ENCODE measurements at places on chromosomes 5 and 9.

- no peak for DNase-seq
Measured at GRCh38 chr5:10691826-10692785, 68.9 kb downstream of the DAP start.

DNA sequence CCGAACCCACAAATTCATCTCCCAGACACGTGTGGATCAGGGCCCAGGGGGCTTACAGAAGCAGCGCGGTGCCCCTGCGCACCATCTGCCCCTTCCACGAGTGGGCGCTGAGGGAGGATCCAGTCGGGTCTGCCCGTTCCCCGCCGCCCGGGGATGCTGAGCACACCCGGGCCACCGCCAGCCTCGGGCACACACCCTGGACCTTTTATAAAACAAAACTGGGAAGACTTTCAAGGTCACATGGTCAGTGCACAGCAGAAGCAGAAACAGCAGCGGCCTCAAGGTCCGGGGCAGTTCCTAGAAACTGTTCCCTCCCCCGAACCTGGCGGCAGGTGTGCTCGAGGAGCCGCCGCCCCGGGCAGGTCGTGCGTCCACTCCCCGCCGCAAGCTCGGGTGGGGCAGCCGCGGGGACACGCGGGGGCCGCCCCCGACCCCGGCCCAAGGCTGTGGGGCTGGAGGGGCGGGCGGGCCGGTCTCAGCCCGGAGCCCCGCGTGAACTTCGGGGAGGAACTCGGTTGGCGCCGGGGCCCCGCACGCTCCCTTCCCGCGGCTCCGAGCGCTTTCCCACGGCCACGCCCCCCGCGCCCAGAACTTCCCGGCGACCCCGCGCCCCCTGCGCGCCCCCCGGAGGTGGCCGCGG, 633 bp upstream of the PPP1R26 start:
- DNase-seq, result no peak

DNA sequence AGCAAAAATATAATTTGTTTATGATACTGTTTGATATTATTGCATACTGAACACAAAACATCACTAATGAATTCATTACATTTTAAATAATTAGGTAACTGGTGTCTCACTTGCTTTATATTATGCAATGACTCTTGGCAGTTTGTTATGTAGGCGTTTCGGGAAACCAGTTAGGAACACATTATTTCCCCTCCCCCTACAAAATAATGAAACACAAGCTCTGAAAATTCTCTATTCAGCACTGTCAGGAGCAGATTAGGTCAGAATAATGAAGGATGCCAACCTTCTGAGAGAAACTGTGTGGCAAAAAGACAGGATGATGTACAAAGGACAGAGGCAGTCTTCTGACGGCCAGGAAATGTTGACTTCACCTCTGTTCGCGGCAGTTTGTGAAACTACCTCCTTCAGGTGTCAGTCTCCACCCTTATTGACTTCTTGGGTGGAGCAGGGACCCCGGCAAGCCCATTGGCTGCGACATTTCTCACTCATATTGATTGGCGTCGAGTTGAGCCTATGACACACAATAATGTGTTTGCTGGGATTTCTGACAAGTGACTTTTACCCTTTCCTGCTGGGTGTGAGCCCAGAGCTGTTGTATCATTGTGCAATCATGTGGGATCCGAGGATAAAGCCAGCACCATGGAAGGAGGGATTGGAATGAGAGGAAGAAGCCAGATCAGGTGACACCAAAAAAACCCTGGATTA, 33.9 kb downstream of the SH3PXD2B start:
- DNase-seq, result no peak

- no peak for DNase-seq
Measured at GRCh38 chr5:133397348-133397747, 215.0 kb downstream of the FSTL4 start.

DNA sequence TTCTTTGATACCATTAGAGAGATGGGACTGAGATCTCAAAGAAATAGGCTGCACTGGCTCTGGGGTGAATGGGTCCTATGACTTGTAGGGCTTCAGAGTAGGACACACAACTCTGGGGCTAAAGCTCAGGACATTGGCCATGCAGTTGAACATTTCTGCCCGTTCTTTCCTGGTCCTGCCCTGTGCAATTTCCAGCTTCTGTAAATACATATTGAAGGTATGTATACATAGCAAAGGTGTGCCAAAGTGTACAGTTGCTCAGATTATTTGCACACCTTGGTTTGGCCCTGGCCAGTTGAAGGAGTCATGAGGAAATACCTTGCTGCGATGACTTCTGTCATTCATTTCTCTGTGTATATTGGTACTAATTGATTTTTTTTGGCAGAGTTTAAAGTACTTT, 52.8 kb upstream of the TAF11L2 start:
- DNase-seq, result no peak

DNA sequence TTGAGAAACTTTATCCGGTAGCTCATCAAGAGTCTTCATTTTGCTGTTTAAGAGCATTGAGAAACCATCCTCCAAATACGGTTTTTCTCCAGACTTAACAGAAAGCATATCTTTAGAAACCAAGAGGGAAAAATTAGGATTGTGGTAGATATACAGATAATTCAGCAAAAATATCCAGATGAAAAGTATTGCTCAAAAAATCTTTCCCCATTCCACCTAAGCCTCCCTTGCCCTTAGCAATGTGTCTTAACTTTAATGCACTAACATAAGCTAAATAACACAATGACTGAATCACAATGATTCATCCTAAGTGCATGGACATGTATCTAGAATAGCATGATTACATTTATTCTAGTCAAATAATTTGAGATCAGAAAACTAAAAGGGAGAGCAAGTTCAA, 130.3 kb upstream of the TARS1 start:
- DNase-seq, result no peak

GRCh38 chr9:130328349-130328801, 62.8 kb downstream of the HMCN2 start:
- DNase-seq, result no peak

DNA sequence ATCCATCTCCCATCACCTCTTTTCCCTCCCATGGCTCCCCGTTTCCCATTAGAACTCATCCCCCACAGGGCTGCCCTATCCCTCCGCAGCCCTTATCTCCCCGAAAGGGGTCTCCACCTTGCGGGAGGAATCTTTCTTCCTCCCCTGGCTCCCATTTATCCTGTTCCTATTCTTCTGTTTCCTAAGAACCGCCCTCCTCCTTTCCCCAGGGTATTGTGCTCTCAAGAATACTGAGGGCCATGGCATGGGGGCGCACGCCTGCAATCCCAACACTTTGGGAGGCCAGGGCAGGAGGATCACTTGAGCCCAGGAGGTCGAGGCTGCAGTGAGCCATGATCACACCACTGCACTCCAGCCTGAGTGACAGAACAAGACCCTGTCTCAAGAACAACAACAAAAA, 665 bp downstream of the CD72 start:
- no peak for DNase-seq

DNA sequence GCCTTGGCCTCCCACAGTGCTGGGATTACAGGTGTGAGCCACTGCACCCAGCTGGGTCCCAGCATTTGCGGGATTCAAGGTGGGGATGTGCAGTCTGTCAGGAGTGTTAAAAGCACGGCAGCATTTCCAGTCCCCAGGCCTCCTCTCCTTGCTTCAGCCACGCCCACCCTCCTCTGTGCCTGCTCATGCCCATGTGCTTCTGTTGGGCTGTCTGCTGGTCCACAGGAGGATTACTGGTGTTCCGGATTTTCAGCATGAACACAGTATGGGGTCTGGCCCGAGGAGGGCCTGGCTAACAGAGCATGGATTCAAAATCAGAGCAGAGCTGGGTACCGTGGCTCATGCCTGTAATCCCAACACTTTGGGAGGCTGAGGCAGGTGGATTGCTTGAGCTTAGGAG, 5.5 kb downstream of the ARRDC1 start:
- DNase-seq, result no peak

GRCh38 chr5:146302406-146302805, 36.2 kb upstream of the POU4F3 start:
- no peak for DNase-seq

DNA sequence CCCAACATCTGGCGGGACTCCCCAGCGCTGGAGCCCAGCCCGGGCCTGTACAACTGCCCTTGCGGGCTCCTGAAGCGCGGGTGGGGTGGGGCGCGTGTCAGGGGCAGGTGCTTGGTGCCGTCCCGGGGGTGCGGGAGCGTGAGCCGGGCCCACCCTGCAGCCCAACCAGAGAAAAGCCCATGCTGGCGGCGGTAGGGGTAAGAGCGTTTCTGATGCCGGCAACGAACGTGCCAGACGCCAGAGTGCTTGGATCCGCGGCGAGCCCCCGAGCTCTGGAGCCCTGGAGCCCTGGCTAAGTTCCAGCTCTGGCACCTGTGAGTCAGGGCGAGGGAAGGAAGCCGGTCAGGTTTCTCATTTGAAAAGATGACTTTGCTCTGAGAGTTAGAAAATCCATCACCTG, 58.0 kb downstream of the ZNF510 start:
- DNase-seq, result no peak

GRCh38 chr5:126780165-126780827, 3.4 kb downstream of the LMNB1 start:
- no peak for DNase-seq

DNA sequence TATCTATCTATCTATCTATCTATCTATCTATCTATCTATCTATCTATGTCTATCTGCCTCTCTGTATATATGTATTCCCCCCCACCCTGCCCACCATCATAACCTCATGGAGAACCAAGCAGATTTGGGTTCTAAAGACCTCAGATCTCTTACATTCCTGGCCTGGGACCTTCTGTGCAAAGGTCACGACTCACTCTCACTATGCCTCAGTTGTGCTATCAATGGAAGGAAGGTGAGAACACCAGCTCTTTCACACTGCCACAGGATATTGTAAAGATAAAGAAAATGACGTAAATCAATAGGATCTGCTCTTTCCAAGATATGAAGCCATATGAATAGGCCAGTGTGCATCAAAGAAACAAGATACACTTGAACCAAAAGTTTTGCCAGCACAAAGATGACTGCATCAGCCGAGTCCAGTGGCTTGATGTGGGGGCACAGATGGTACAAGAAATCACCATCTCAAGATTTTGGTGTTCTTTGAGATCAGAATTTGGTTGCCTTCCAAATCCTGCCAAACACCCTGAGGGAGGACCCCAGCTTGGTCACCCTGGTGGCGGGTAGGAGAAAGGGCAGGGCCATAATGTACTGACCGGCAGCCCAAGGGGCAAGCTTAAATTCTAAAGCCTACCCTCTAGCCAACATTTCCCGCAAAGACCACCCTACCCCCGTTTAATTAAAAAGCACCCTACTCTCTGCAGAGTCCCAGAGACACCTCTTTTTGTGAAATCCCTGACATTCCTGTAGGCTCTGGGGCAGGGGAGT, 8.4 kb upstream of the FGF1 start:
- no peak for DNase-seq

DNA sequence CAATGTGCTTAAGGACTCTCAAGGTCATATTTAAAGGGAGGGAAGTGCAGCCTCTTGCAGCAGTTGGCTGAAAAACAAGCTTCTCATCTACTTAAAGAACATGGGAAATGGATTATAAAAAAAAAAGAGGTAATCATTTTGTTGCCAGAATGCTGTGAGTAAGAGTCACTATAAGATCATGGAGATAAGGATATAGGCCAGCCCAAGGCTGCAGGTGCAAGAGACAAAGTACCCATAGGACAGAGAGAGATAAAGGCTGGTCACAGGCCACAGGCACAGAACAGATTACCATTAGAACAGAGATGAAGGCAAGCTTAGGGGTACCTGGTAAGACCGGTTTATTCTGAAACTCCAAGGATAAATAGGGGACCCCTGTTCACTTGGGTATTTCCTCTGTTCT, 70.5 kb downstream of the CDKN2A start:
- no peak for DNase-seq

DNA sequence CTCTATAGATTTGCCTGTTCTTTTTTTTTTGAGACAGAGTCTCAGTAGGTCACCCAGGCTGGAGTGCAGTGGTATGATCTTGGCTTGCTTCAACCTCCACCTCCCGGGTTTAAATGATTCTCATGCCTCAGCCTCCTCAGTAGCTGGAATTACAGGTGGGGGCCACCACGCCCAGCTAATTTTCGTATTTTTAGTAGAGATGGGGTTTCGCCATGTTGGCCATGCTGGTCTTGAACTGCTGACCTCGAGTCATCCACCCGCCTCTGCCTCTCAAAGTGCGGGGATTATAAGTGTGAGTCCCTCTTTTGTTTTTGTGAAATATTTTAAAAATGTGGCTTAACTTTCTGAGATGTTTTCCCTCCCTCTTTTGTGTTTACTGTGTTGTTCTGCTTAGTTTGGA, 29.2 kb downstream of the HSPA4 start:
- no peak for DNase-seq

DNA sequence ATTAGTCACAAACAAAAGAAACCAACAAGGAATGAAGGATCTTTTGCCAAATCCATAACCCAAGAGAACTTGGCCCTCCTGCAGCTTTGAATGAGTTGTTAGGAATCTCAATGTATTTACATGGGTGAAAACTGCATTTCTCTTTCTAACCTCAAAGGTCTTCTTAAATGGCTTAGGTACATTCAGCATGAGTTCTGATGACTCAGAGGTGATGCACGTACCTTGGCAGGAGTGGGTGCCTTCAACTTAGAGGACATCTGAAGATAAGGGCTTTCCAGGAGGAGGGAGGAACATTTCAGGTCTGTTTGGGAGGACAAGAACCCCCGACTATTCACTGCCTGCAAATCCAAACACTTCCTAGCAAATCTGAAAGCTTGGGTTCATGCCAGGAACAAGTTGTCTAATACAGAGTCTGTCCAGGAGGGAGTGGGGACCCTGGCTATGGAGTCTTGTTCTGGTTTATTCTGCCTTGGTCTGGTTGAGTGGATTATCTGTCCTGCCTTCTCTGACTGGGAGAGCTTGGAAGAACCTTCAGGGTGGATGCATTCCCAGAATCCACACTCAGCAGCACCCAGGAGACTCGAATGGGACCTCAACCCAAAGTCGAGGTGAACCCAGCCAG, 65.7 kb downstream of the IRX2 start:
- no peak for DNase-seq

DNA sequence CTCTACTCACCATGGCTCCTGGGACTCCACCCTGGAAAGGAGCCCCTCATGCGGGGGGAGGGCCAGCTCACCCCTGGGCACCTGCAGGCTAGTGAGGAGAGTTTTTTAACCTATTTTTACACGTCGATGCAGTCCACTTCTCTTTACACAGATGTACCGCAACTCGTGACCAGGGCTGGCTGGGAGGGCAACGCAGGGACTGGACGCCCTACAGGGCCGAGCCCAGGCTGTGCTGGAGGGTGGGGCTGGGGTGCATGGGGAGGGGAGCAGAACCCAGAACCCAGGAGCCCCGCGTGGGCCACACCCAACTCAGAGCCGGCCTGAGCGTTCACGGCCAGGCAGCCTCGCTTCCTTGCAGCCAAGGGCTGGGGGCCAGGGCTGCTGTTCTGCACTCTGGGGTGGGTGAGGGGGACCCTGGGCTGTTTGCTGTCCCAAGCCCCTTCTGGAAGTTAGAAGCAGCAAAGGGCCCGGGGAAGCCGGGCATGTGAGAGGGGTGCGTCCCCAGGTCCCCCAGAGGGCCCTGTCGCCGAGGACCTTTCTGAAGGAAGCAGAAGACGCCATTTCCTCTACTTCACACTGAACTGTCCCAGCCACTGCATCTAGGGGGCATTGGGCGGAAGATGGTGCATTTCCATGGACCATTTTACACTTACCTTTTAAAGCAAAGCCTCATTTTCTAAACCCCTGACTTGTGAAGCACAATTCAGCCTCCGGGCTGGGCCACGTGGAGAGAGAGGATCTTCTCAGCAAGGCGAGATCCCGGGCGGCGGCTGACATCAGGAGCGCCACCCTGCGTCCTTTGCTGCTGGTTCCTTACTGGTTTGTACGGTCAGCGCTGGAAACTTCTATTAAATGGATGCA, 90.5 kb downstream of the KCNT1 start:
- no peak for DNase-seq

Measured in chondrocyte (in vitro differentiated cells).